ENCODE measurements at places on chromosomes 11 and 22.

- no peak for DNase-seq
These were observed 341.1 kb upstream of the LUZP2 start for GRCh38 chr11:24155792-24156191.

DNA sequence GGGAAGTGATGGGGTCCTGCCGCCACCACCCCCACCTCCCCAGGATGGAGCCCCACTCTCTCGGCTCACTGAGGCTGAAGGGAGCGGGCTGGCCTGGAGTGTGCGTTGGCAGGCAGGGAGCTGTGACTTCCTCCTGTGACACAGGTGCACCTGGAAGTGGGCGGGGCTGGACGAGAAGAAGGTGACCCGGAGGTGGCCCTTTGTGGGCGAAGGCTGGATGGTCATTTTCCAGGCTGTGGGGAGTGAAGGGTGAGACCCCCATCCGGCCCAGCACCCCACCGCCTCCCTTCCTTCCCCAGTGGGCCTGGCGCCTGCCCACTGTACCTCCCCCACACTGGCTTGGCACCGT, 15.3 kb downstream of the IL17REL start:
- DNase-seq, result no peak

GRCh38 chr11:115166820-115167219, 337.4 kb downstream of the CADM1 start:
- DNase-seq, result no peak

- no peak for DNase-seq
These were observed 260.2 kb upstream of the ISX start for GRCh38 chr22:34805771-34806170.

DNA sequence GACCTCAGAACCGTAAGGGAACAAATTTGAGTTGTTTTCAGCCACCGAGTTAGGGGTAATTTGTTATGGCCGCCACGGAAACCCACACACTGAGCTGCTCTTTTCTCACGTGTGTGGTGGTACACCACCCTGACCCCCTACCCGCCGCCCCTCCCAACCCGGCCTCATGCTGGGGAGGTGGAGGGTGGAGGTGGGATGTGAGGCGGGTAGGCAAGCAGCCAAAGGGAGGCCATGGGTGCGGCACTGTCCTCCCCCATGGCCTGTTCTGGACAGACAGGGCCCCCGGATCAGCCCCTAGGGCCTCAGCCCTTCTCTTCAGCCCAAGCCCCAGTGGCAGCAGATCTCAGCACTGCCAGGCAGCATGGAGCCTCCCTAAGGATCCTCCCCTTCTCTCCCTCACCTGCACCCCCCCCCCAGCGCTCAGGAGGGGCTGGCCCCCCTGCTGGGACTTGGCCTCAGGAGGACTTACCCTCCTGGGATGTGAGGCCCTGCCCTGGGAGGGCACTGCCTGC, 7.9 kb downstream of the PRR5 start:
- no peak for DNase-seq
